ENCODE measurements at places on chromosomes 12 and 14.

DNA sequence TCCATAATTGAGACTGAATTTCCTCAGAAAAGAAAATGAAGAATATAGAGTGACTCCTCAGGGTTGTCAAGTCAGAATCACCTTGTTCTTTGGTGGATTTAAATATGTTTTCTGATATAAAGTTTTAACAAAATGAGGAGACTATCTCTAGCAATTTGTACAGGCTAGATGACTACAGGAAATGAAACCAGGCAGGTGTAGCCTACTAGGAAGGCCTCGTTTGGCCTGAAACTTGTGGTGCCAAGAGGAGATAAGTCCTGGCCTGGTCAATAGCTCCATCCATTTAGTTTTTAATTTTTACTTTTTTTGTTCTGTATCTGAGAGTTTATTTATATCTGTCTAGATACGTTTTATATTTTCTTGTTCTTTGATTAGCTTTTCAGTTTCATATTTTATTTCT lies 41.5 kb downstream of the SNAPC1 start:
- DNase-seq: no peak

GRCh38 chr14:59849411-59850130 lies 21.0 kb downstream of the RTN1 start:
- no peak for DNase-seq

DNA sequence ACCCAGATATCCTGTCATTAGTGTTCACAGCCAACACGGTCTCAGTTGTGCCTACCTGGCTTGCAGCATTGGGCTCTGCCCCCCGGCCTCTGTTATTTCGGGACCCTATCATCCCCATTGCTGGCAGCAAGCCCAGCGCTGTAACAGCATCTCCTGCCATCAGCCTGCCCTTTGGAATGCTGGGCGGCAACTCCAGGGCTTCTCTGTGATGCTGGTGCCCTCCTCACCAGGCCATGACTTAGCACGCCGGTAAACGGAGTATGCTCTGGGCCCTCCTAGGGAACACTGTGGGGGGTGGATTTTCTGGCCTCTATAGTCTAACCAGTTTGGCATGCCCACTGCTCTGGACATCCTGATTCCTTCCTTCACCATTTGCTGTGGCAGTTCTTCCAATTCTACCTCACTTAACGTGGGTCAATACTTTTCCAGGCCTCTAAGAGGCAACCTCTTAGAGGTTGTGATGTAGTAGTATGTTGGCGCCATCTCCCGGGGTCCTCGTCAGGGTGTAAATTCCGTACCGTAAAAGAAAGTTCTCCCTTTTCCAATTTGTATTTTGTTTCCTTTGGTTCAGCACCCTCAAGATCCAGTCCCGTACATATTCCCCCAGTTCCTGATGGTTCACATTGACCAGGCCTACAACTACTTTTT lies 80.0 kb downstream of the SINHCAF start:
- no peak for DNase-seq

GRCh38 chr12:107159384-107159900 lies 66.1 kb upstream of the CRY1 start:
- no peak for DNase-seq

- no peak for DNase-seq
These were observed 1.4 kb downstream of the MYBPC1 start for GRCh38 chr12:101596172-101596571.

DNA sequence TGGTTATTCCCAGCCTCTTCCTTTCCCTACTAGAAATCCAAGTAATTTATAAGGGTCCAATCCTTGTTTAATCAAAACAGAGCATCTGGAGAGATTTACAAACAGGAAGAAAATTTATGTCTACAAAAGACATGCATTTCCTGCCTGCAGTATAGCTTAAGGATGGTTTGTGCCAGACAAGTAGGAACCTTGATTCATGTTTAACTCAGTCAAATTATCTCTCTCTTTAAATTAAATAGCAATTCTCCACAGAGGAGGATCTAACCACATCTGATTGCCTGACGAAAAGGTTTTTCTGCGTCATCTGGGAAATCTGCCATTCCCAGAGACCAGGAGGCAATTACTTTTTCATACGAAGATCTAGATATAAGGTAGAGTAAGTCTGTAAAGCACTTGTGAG lies 105.2 kb downstream of the ZFC3H1 start:
- DNase-seq: no peak

GRCh38 chr12:87441511-87441910 lies 587.7 kb downstream of the C12orf50 start:
- DNase-seq: no peak

DNA sequence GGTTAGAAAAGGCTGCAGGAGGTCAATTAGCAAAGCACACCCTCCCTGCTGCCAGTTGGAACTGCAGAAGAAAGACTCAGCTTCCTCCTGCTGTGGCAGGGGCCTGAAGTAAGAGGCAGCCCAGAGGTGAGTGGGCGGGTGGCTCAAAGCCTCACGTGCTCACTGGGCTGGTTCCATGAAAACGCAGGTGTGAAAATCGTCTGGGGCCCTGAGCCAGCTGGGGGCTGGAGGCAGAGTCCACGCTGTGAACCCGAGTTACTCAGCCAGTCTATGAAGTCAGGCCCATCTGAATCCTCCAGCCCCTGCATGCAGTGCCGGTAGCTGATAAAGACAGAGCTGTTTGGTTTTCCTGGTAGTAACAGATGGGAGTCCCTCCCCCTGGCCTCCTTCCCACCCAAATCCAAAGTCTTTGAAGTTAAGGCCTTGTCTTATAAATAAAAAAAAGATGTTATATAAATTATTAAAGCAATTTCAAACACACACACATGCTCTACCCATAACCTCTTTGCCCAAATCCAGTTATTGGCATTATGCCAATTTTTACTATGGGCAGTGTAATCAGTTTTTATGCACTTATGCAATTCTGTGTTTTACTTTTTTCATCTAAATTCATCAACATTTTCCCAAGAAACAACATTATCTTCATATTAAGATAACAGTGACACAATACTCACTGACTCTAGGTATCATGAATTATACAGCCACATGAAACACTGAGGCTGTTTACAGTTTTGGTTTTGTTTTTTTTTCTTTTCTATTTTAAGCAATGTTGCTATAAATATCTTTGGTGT lies 57.9 kb upstream of the PNMA1 start:
- peak; percentile 95 for DNase-seq

GRCh38 chr14:85124631-85125290 lies 405.2 kb upstream of the FLRT2 start:
- DNase-seq: no peak

- DNase-seq: no peak
These were observed 188.6 kb downstream of the EGLN3 start for GRCh38 chr14:33762161-33762851.

- no peak for DNase-seq
These were observed 222.4 kb downstream of the GLT1D1 start for GRCh38 chr12:129075460-129076208.

DNA sequence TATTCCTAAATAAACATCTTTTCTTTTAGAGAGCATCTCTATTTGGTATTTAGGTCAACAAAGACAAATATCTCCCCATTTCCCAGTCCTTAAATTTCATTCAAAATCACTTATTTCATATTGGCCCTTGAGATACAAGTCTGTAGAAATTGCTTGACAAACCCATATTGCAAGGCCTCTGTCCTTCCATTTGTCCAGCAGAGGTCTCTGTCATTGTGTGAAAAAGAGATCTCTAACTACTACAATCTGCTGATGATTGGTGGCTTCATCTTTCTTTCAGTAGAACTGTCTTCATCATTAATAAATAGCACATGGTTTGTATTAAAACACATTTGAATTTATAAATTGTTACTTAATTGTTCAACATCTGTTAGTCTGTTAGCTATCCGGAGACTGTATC lies 252.6 kb downstream of the ACSS3 start:
- DNase-seq: peak; percentile 1

GRCh38 chr12:120978296-120979219 lies at the start of gene HNF1A:
Gene HNF1A (plus strand): TSS chr12:120978543. CDS start chr12:120978769, 226 bp downstream.
- DNase-seq: no peak

DNA sequence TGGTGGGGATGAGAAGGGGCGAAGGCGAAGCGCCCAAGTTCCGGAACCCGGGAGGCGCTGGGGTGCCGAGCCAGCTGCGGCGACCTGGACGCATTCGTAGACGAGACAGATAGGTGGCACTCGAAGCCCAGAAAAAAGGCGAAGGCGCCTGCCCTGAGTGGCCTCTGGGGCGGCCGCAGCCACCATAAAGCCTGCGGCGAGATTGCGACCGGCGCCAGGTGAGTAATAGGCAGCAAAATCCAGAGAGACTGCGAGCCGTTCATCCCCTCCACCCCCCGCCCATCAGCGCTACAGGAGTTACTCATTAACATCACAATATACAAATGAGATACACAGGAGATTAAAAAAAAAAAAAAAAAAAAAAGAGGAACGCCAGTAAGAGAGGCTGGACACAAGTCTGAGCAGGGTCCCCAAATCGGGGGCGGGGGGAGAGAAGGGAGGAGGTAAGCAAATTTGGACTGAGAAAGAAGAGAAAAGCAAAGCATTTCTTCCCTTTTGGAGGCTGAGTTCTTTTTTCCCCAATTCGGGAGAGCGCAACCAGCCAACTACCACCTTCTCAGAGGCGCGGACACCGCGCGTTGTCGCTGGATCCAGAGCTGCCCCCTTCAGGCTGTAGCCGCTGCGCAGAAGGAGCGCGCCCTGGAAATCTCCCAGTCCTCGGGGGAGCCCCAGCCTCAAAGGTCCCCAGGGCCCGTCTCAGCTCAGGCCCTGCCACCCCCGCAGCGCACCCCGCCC lies 15.7 kb downstream of the TBX3 start:
- peak; percentile 67 for DNase-seq
